ENCODE measurements at places on chromosomes 16 and 17. TPM values are rescaled to one million over a fixed set of nuclear protein-coding genes. Genes with fewer than 3 reads are reported as not detected.

DNA sequence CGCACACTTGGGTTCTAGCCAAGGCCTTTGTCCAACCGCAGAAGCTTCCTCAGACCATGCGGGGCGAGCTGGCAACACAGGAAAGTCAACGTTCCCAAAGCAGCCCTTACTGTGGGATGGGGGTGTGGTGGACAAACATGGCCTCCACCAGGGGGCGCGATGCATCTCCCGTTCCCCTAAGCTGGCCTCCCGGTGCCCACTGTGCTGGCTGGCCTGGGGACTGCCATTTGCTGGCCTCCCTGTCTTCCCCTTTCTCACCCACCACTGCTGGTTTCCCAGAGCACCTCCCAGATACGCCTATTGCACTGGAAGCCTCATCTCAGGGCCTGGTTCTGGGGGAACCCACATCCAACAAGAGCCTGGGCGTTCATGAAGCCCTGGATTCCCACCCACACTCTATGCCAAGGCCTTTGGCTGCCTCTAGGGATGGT, 145.3 kb downstream of the IRF8 start:
- no peak overlapping the region for H3K4me3 ChIP-seq
- peak; percentile 45 for DNase-seq
- H3K36me3 ChIP-seq: no peaks in the 10 kb centered on the region
- no peak overlapping the region for H3K27ac ChIP-seq

GRCh38 chr17:50267074-50267841, 7.0 kb upstream of the TMEM92 start:
- H3K27me3 ChIP-seq: no peaks in the 10 kb centered on the region
- H3K27ac ChIP-seq: no peak overlapping the region
- H3K4me3 ChIP-seq: no peak overlapping the region
- H3K36me3 ChIP-seq: no peaks in the 10 kb centered on the region

GRCh38 chr17:41635121-41636097, 11.0 kb upstream of the KRT17 start:
- no peaks in the 10 kb centered on the region for H3K27me3 ChIP-seq
- no peak overlapping the region for H3K4me3 ChIP-seq
- no peaks in the 10 kb centered on the region for H3K36me3 ChIP-seq
- no peaks in the 10 kb centered on the region for H3K4me1 ChIP-seq

DNA sequence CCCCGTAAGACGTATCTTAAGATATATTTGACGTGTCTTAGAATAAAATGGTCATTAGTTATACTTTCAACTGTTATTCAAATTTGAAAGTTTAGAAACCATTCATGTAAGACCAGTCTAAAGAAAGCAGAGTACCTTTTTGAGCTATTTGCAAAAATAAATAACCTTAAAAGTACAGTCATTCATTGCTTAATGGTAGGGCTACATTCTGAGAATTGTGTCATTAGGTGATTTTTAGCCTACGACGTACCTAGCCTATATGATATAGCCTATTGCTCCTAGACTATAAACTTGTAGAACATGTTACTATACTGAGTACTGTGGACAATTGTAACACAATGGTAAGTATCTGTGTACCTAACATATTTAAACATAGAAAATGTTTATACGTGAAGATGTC, 139.2 kb downstream of the PHKB start:
- peaks cover 12% of the 10 kb centered on the region for H3K36me3 ChIP-seq
- H3K27ac ChIP-seq: no peak overlapping the region
- H3K4me3 ChIP-seq: no peak overlapping the region
- no peaks in the 10 kb centered on the region for H3K27me3 ChIP-seq
- H3K4me1 ChIP-seq: no peaks in the 10 kb centered on the region

DNA sequence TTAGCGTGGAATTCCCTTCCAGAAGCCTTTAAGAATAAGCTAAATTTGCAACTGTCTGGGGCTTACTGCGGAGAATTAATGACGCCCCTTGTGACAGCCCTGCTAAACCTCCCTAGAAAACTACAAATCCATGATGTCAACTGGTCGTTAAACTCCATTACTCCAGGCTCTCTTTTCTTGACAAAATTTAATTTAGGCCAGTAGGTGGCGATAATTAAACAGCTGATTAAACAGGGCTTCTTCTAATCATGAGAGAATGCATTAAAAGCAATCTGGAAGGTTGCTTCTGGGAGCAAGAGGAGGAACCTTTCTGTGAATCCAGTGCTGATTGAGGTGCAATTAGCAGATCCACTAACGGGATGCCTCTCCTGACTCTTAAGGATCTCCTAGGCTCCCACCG, 8.1 kb upstream of the NLRP1 start:
- peaks cover 4% of the 10 kb centered on the region for H3K27me3 ChIP-seq
- H3K36me3 ChIP-seq: no peaks in the 10 kb centered on the region
- H3K4me3 ChIP-seq: no peak overlapping the region
- H3K4me1 ChIP-seq: peaks cover under 1% of the 10 kb centered on the region
- DNase-seq: no peak

DNA sequence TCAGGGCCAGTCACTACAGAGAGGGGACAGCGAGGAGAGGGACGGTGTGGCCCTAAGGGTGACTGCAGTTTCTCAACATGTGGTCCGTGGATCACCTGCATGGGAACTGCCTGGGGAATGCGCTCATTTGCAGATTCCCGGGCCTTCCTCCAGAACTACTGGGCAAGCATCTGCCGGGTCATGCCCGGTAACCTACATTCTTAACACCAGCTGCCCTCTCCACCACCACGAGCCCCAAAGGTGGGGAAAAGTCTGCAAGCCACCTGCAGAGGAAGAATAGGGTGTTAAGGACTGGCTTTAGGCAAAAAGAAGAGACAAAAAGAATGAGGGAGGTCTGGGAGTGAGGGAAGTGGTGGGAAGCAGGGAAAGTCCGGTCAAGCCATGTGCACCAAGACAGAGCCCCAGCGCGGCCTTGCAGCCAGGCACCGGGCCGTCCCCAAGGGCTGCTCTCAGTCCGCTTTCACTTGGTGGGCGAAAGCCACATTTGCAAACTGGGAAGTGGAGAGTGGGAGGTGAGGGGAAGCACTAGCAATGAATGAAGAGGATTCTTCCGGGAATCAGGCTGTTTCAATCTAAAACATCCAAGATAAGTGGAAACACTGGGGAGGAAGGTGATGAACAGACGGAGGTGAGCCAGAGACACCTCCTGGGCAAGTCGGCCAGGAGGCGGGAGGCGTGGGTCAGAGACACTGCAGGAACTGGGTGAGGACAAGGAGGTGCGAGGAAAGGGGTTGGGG, 70.3 kb downstream of the N4BP1 start:
- H3K27ac ChIP-seq: no peak overlapping the region
- H3K27me3 ChIP-seq: no peaks in the 10 kb centered on the region
- no peaks in the 10 kb centered on the region for H3K4me1 ChIP-seq
- peaks cover 38% of the 10 kb centered on the region for H3K36me3 ChIP-seq

DNA sequence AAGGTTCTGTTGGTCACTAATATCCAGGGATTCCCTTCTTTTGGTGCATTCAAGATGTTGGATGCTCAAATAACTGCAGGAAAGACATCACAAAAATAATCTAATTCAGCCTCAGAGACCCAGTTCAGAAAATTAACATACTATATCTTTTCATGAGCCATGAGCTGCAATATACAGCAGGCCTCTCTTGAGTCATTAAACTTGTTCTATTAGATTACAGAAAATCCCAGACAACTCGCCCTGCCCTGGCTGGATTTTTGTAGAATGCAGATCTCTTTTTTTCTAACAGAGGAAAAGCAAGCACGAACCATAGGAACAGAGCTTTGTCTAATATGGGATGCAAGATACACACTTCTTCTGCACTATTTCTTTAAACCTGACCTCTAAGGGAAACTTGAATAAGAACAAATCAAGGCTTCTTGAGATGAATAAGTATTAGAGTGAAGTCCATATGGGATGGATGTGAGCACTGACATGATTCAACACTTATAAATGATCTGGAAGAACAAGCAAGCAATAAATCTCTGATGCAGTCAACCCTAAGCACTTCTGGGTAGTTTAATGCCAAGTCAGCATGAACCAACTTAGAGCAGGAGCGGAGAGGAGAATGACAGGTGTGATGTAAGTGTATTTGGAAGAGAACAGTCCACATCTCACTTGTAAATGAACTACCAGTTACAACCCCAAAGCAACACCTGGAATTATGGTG, 70.7 kb upstream of the GNAO1 start:
- no peak overlapping the region for H3K4me3 ChIP-seq
- no peak for DNase-seq
- no peaks in the 10 kb centered on the region for H3K4me1 ChIP-seq

DNA sequence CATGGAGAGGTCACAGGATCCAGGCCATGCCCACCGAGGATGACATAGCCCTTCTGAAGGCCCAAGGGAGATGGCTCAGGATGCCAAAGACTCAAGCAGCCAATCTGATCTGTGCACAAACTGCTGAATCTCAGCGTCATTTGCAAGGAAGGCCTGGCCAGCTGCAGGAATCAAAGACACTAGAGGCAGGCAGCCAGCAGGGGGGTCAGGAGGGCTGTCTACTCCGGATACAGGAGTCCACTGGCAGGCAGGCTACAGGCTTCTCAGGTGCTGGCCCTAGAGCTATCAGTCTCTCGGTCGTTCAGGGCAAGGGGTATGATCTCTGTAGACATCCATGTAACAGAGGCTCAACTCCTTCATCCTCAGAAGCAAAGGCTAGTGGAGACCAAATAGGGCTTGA, 1735.3 kb downstream of the TP53TG3F start:
- no peaks in the 10 kb centered on the region for H3K36me3 ChIP-seq
- no peaks in the 10 kb centered on the region for H3K4me1 ChIP-seq
- DNase-seq: no peak
- no peak overlapping the region for H3K27ac ChIP-seq
- H3K4me3 ChIP-seq: no peak overlapping the region

- no peak overlapping the region for H3K4me3 ChIP-seq
- no peak for DNase-seq
- no peaks in the 10 kb centered on the region for H3K27me3 ChIP-seq
- no peaks in the 10 kb centered on the region for H3K4me1 ChIP-seq
Observed at GRCh38 chr16:75479421-75479990, 15.0 kb upstream of the TMEM170A start.

DNA sequence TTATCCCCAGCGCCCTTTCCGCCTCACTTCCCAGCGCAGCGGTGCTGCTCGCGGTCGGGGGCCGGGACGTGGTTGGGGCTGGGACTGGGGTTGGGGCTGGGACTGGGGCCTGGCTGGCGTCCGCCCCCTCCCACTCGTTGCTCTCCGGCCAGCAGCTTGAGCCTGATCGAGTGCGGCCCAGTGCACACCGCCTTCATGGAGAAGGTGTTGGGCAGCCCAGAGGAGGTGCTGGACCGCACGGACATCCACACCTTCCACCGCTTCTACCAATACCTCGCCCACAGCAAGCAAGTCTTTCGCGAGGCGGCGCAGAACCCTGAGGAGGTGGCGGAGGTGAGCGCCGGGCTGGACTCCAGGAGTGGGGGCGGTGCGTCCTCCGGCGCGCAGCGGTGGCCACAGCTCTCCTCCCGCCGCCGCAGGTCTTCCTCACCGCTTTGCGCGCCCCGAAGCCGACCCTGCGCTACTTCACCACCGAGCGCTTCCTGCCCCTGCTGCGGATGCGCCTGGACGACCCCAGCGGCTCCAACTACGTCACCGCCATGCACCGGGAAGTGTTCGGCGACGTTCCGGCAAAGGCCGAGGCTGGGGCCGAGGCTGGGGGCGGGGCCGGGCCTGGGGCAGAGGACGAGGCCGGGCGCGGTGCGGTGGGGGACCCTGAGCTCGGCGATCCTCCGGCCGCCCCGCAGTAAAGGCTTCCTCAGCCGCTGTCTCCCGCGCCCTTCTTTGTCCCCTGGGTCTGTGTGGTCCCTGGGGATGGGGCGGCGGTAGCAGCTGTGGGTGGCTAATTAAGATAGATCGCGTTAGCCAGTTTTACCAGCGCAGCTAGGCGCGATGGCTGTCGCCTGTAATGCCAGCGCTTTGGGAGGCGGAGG, 1.8 kb downstream of the HSD17B1 start:
- H3K27me3 ChIP-seq: no peaks in the 10 kb centered on the region
- peak overlapping the region; percentile 87 for H3K27ac ChIP-seq
- peaks cover 27% of the 10 kb centered on the region for H3K4me1 ChIP-seq

DNA sequence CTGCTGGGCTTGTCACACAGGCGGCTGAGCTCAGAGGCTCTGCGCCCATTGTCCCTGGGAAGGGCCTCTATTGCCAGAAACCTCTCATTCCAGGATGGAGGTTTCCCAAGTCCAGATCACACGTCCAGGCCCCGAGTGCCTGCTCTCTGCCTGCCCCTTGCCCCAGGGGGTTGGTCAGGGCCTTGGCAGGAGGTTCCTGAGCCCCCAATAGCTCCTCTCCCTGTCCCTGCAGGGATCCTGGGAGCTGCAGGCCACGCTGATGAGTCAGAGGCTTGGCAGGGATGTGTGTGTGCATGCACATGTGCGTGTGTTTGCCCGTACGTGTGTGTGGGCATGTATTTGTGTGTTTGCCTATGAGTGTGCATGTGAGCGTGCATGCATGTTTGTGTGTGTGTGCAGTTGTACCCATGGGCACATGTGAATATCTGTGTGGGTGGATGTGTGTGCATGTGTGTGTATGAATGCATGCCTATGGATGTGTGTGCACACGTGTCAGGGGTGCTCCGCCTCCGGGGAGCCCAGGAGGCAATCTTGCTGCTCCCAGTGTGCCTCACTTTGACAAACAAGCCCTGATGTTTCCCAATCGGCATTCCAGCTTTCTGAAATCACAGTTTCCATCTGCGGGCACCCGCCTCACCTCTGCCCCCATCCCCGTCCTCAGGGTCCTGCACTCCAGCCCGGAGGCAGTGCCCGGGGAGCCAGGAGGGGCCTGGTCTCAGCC, 98.4 kb upstream of the GSE1 start:
- no peaks in the 10 kb centered on the region for H3K4me1 ChIP-seq
- H3K27ac ChIP-seq: no peak overlapping the region

GRCh38 chr17:1484676-1485422, 7.6 kb downstream of the MYO1C start:
- peaks cover 4% of the 10 kb centered on the region for H3K36me3 ChIP-seq
- H3K27ac ChIP-seq: peak overlapping the region; percentile 80
- peaks cover 35% of the 10 kb centered on the region for H3K4me1 ChIP-seq
- H3K4me3 ChIP-seq: peak overlapping the region; percentile 26

- H3K27me3 ChIP-seq: no peaks in the 10 kb centered on the region
- no peak overlapping the region for H3K27ac ChIP-seq
- H3K36me3 ChIP-seq: no peaks in the 10 kb centered on the region
- H3K4me1 ChIP-seq: no peaks in the 10 kb centered on the region
- no peak for DNase-seq
Observed at GRCh38 chr16:53695070-53695469, 8.6 kb downstream of the RPGRIP1L start.

DNA sequence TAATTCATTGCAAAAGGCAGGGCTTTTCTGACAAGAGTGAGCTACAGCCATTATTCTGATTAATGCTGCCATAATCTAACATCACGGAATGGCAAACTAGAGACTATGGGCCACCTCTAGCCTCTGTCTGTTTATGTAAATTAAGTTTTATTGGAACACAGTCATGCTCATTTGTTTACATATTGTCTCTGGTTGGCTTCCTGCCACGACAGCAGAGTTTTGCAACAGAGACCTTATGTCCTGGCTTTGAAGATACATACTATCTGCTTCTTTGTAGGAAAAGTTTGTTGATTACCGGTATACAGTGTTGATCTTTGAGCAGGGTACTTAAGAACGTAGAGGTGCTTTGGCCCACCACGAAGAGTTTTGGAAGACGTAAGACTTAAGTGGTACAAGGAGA, 715.9 kb upstream of the RBFOX1 start:
- H3K27ac ChIP-seq: no peak overlapping the region
- no peak overlapping the region for H3K4me3 ChIP-seq
- DNase-seq: no peak
- H3K4me1 ChIP-seq: no peaks in the 10 kb centered on the region

The CFAP20 gene
- total RNA-seq: 147 TPM

The OR3A3 gene
- not detected for total RNA-seq

The FAM83G gene
- 10.7 TPM for total RNA-seq

The PNMT gene
- total RNA-seq: 1.2 TPM

The MPP2 gene
- total RNA-seq: 1.6 TPM

The EME1 gene
- total RNA-seq: 0.81 TPM

The DPH1 gene
- 70.0 TPM for total RNA-seq

The PRR35 gene
- total RNA-seq: not detected

The SPATA2L gene
- total RNA-seq: 15.6 TPM
